ENCODE measurements at places on chromosomes 11 and 22.

DNA sequence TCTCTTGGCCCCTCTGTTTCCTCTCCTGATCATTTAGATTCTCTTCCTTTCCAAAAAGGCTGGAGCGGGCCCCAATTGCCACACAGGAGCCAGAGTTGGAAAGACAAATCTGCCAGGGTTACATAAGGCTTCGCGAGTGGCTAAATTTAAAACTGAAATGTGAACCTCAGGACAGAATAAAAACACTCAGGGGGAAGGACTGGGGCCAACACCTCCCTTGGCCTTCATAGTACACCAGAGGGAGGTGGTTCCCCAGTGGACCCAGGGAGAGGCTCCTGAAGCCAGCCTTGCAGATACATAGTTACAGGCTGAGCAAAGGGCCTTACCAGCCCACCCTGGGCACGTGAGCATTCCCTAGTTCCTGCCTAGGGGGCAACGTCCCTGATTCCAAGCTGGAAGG lies 150.1 kb downstream of the MN1 start:
- no peak for DNase-seq

DNA sequence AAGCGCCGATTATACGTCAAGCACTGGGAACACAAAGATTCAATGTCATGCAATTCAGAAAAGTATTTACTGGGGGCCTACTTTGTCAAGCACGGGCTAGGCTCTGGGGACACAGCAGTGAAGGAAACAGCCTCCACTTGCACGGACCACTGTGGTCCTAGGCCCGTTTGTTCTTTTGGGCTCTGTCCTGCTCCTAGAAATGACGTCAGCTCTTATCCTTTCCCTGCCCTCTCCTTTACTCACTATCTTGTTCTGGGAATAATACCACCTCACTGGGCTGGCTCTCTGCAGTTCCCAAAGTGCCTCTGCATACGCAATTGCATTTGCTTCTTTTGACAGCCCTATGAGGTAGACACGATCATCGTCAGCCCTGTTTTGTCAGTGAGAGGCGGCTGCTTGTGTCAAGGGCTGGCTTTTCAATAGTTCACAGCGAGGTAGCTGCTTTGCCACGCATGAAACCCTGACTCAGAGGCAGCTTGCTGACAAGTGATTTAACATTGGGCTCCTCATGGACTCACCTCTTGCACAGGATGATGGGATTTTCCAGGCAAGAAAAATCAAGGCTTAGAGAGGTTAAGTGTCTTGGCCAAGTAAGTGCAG lies 22.9 kb upstream of the IGSF22 start:
- DNase-seq: no peak

DNA sequence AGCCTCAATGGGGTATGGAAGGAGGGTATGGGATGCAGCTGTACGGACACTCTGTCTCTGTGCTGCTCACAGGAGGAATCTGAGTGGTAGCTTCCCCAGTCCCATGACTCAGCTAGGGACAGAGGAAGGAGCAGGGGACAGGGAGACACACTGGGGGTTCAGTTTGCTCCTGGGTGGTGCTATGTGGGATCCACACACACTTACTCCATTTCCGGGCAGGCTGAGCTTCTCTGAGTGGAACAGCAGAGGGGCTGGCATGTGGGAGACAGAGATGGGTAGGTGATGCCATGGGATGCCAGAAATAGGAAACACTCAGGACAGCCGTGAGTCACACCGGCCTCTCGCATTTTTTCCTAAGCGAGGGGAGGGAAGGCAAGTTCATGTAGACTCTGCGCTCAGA lies 59.2 kb upstream of the KIRREL3 start:
- no peak for DNase-seq

DNA sequence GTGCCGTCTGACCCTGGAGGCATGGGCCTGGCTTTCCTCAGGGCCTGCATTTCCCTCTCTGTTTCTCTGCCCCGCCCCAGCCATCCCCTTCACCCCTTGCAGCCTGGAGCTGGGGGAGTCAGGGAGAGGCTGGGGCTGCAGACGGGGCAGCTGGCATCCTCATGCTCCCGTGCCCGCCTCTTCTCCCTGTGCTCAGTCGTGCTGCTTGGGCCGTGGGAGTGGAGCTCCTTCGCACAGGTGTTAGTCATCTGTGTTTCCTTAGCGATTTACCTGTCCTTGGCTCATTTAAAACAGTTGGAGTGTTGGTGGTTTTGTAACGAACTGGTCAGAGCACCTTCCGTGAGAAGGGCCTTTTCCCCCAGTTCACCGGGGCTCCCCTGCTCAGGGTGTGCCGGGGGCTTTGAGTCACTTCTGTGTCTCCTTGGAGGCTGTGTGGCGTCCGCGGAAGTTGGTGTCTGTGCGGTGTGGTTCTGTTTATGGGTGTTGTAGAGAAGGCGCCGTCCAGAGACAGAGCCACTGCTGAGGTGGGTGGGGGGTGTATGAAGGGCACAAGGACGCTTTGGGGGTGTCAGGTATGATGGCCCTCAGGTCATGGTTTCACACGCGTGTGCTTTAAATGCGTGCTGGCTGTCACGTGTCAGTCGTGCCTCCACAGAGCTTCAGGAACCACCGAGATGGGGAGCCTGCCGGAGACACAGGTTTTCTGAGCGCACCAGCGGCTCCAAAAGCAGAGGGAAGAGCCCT lies 19.5 kb downstream of the BRSK2 start:
- DNase-seq: no peak

- DNase-seq: no peak
Observed at GRCh38 chr22:21000987-21001600, 824 bp downstream of the THAP7 start.

GRCh38 chr11:46099963-46100316 lies 21.3 kb downstream of the PHF21A start:
- DNase-seq: peak; percentile 52

DNA sequence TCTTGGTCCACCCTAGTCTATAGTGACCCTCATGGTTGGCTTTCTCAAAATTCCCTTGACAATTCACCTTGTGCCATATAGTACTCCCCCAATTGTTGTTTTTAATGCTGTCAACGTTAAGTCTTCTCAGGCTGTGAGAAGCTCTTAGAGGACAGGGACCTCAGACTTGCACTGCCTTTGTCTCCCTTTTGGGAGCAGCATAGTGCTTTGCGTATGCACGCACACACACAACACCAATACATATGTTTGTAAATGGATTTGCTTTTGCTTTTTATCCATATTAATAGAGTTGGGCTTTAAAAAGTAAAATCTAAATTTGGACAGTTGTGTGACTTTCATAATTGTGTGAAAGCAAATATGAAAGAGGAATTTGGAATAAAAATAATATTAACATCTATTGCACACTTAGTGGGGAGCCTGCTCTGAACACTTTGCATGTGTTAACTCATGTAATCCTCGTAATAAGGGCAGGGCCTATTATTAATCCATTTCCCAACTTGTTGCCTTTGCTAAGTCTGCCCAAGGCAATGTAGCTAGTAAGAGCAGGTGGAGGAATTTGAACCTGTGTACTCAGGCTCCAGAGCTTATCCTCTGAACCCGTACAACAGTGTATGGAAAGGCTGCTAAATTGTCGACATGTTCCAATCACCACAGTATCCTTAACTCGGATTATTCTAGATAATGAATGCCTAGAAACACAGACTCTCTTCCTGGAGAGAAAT lies 257.7 kb upstream of the NARS2 start:
- no peak for DNase-seq

- no peak for DNase-seq
Observed at GRCh38 chr22:37212174-37212906, at the start of gene SSTR3. Gene SSTR3, minus strand, starts transcription at chr22:37212477. Its CDS starts 4,674 bp downstream, at chr22:37207803.

- no peak for DNase-seq
Observed at GRCh38 chr11:122714004-122714403, 58.5 kb downstream of the UBASH3B start.

- no peak for DNase-seq
Observed at GRCh38 chr11:82462608-82463242, 270.9 kb downstream of the FAM181B start.

- DNase-seq: no peak
Observed at GRCh38 chr11:110513846-110514437, 84.2 kb downstream of the FDX1 start.

DNA sequence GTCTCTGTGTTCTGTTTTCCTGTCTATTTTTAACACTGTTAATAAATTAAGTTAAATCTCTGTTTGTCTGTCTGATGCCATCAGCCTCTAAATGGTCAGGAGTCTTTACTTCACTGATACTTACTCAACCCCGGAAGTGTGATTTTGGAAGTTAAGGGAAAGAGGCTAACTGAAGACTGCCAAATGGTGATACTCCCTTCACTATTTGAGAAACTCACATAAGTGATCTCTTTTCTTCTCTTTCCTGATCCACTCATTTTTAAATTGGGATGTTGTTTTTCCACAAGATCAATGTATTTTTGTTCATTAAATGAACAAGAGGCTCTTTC lies 389 bp upstream of the CASP12 start:
- DNase-seq: no peak

- DNase-seq: no peak
Observed at GRCh38 chr11:128550261-128550821, 37.0 kb downstream of the ETS1 start.
